ENCODE measurements at places on chromosomes 3 and 15. TPM values are rescaled to one million over a fixed set of nuclear protein-coding genes. Genes with fewer than 3 reads are reported as not detected.

SLC28A1 gene
- total RNA-seq, result under 0.01 TPM

P2RY13 gene
- total RNA-seq, result not detected

DNA sequence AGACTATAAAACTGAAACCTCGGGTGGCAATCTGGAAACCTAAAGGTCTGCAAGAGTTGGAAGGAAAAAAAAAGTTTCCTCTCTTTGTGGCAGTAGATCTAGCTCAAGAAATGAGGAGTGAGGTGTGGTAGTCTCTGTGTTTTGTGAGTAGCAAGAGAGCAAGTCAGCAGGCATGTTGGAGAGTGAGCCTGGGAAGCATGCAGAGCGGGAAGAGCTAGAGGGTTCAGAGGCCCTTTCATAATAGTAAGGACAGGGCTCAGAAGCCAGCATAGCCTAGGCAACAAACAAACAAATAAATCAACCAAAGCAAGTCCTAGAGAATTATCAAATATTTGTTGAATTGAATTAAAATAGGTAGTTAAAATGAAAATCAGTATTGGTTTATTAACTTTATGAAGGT lies 189.7 kb upstream of the CBLB start:
- no peak for DNase-seq

- DNase-seq, result no peak
Measured at GRCh38 chr3:16881896-16882630, 2.7 kb upstream of the PLCL2 start.

GRCh38 chr15:88738796-88739195 lies 64.4 kb upstream of the ACAN start:
- DNase-seq, result no peak

BCL6 gene
- total RNA-seq, result 1.4 TPM

LSAMP gene
- total RNA-seq, result not detected

FAM227B gene
- total RNA-seq, result 3.0 TPM

TYRO3 gene
- total RNA-seq, result 2.7 TPM

DNA sequence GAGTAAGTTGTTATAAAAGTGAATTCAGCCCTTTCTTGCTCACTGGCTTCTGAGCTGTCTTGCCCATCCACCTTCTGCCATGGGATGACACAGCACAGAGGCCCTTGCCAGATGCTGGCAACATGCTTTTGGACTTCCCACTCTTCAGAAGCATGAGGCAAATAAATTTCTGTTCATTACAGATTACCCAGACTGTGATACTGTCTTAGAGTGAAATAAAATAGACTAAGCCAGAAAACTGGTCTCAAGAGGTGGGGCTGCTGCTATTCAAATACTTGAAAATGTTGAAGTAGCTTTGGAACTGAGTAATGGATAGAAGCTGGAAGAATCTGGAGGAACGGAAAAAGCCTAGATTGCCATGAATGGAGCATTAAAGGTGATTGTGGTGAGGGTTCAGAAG lies 170.4 kb downstream of the ZMAT3 start:
- DNase-seq, result no peak

GRCh38 chr3:173938159-173938558 lies 540.6 kb downstream of the NLGN1 start:
- DNase-seq, result peak; percentile 48

SKOR1 gene
- total RNA-seq, result under 0.01 TPM

RSRC1 gene
- total RNA-seq, result 23.0 TPM

- peak; percentile 62 for DNase-seq
Measured at GRCh38 chr15:38683382-38684242, 119.0 kb upstream of the RASGRP1 start.

DNA sequence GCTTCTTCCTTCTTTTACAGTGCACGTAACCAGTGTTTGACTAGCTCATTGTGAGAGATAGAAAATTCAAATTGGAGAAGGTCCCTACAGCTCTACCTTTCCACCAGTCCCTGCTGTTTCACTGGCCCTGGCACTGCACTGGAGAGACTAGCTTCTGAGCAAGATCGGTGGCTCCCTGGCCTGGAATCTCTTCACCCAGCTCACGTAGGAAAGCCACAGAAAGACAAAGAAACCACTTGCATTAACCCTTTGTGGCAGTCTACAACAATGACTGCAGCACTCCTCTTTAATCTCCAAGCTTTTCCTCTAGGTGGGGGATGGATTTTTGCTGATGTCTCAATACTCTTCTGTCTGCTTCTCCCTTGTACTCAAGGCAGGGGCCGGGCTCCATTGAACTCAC lies 155.9 kb downstream of the PEX5L start:
- DNase-seq, result no peak

CYP1A2 gene
- total RNA-seq, result under 0.01 TPM

- no peak for DNase-seq
Measured at GRCh38 chr15:98547741-98548138, 100.6 kb upstream of the IGF1R start.
